Posterior vena cava (tissue), 2 donors: ENCODE measurements at places on chromosomes 13 and 19. TPM values are rescaled to one million over a fixed set of nuclear protein-coding genes. Genes with fewer than 3 reads are reported as not detected.

- DNase-seq = no peak
Measured at GRCh38 chr13:49271264-49271663, 23.5 kb downstream of the CDADC1 start.

DNA sequence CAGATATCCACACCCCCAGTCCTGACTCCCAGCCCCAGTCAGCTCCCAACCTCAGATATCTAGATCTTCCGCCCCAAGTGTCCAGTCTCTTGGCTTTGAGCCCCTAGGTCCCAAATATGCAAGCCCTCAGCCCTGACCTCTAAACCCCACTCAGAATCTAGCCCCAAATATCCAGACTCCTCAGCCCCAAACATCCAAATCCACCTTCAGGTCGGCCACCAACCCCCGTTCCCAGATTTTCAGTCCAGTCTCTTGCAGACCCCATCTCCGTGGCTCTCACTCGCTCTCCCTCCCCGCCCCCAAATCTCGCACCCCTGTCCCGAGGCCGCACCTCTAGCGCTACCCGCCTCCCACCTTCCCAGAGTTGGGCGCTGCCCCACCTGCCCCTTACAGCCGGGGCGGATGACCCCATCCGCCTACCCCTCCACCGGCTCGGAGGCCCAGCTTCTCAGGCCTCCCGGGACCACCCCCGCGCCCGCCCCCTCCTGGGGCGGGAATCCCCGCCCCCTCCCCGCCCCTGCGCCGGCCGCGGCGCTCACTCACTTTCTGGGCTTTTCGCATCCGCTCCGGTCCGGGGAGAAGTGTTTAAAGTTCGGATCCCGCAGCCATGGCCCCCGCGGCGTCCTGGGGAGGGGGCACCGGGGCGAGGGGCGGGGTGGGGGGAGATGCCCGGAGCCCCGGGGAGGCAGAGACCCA is 604 bp downstream of the ERFL start:
- no peak for DNase-seq

DNA sequence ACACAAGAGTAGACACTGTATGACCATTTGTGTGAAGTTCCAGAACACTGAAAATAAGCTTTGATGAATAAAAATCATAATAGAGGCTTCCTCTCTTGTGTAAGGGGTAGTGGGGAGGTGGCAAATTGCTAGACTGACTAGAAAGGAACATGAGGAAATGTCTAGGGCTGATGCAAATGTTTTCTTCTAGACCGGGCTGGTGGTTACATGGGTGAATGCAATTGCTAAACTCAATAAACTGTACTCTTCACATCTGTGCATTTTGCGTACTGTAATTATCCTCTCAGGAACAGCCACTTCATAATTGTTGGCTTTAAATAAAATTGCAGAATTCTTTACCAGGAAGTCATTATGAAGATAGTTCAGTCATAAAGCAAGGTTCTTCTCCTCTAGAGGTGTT is 5.2 kb upstream of the KBTBD7 start:
- no peak for DNase-seq

GRCh38 chr13:36819739-36820090 is 693 bp downstream of the RFXAP start:
- DNase-seq = peak; percentile 80

DNA sequence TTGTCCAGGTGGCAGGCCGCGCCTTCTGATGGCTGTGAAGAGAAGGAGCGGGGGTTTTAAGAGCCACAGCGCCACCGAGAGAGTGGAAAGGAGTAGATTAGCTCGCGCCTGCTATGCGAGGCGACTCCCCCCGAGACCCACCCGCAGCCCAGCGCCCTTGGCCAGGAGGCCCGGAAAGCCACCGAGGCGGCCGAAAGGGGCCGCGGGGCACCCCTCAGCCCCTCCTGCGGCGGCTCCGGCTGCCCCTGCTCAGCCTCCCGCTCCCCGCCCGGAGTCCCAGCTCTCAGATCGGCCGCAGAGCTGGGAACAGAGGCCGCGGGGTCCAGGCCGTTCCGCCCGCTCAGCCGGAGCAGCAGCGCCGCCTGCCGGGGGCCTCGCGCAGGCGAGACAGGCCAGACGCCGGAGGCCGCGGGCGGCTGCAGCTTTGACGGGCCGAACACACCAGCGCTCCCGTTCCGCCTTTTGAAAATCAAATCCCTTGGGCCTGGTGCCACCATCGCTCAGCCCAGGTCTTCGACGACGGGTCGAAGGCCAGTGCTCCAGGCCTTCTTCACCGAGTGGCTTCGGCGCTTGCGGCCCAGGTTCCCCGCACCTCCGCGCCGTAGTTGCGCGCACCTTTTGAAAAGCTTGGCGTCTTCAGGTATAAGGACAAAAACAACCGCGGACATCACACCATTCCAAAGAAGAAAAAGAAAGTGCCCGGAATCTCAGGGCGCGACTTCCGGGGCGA is 15.3 kb downstream of the CDX2 start:
- DNase-seq = peak; percentile 91

DNA sequence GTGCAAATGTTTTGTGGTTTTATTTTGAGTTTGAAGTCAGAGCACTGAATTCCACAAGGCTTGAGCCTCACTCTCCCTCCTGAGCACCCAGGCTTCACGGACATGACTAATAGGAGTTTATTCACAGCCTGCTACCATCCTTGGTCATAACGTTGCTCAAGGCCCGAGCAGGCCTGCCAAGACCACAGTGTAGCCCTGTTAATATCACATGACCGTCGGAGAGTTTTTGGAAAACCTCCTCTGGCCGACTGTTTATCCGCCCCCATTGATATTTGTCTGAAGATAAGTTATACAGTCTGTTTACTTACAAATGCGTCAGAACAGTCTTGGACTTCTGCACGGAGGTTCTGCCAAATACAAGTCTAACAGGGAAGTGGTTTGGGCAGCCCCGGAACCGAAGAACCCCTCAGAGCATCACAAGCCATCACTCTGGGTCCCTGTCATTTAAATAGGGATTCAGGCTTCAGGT is 89.9 kb downstream of the COL4A2 start:
- DNase-seq = peak; percentile 97

- no peak for DNase-seq
Measured at GRCh38 chr19:49567861-49568441, 12.4 kb downstream of the NOSIP start.

DNA sequence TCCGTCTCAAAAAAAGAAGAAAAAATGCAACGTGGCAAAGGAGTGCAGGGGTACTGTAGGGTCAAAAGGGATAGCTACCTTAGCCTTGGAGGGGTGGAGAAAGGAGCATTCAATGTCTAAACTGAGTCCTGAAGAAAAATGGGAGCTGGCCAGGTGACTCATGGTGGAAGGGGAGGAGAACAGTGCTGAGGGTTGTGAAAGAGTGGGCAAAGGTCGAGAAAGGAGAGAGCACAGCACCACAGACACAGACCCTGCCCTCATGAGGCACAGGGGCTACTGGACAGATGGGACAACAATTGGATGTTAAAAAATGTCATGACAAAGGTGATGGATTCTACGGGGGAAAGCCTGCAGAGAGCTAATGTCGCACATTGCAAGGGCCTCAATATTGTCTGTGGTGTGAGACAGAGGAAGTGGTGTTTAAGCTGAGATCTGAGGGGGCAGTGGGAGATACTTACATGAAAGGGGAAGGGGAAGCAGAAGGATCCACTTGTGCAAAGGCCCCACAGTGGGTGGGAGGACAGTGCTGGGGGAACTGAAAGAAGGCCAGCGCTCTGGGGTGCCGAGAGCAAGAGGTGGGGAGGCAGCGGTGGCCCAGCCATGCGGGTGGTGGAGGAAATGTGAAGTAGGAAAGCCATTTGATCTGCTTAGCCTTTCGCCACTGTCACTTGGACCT is 42.9 kb upstream of the URAD start:
- no peak for DNase-seq

DNA sequence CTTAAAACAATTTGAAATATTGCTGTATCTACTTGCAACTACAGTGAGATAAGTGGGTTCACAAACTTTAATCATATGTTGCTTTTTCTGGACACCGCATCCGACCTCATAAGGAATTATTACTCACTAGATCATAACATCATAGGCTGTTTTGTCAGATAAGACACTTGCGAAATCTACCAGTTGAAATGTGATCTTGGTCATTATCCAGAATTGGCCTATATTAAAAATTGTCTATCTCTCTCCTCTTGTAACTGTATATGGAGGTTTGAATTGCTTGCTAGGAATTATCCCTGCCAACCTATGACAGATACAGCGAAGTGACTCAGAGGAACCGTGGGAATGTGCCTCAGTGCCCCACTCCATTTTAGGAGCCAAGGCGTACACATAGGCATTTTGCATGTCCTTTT is 117.0 kb upstream of the POSTN start:
- no peak for DNase-seq

GRCh38 chr19:13410946-13411345 is 95.3 kb downstream of the CACNA1A start:
- DNase-seq = no peak

- peak; percentile 77 for DNase-seq
Measured at GRCh38 chr19:54418030-54418929, 3.0 kb downstream of the TTYH1 start.

DNA sequence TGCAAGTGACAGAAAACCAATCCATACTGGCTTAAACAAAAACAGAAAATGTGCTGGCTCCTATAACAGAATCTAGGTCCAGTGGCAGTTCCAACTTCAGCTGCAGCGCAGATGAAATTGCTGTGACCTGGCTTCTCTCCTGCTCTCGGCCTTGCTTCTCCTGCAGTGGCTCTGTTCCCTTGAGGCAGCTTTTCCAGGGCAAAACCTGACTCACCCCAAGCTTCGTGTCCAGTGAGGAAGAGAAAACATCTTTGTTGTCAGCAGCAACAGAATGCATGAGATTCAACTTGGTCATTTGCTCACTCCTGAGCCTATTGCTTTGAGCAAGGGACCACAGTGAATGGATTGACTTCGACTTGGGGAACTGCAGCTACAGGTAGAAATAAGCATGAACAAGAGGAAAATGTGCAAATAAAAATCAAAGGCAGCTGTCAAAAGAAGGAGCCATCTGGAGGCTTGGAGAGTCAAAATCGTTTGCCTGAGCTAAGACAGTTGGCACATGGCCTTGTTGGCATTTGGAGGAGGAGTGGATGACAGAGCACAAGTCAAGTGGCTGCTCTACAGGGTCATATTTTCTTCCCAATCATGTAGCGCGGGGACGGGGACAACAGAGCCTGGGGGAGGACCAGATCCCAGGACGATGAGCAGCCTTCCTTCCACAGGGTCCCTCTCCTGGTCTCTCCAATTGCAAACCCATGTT is 523.4 kb downstream of the FGF9 start:
- no peak for DNase-seq

- no peak for DNase-seq
Measured at GRCh38 chr13:100196375-100196774, 107.5 kb downstream of the PCCA start.

- DNase-seq = no peak
Measured at GRCh38 chr13:50153876-50154275, 138.6 kb downstream of the KCNRG start.

DNA sequence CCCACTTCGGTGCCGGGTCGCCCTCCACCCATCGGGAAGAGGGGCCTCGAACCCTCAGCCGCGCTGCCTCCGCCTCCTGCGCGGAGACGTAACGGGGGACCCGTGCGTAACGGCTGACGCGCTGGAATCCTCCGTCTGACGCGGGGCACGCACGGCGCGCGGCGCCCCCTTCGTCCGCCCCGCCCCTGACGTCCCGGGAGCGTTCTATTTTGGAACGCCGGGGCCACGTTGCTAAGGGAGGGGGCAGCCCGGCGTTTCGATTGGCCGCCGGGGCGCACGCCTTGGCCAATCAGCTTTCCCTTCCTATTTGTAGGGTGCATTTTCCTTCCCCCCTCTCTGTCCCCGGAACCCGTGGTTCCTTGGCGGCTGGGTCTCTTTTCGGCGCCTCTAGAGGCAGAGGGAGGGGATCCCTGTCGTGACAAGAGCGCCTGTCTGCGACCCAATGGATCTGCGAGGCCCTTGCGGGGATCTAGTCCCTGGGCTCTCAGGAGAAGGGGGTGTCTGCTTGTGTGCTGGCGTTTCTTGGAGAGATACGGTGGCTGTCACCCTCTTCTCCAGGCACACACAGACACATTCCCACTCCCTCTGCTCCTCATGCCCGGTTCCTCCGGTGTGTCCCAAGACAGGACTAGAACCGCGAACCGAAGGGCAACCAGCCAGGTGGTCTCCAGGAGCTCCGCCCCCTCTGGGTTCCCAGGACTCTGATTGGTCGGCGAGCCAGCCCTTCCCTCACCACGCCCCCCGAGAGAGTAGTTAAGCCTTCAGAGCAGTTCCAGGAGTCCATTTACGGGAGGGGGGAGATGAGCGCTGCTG is 1.5 kb downstream of the FOSB start:
- DNase-seq = peak; percentile 98

DNA sequence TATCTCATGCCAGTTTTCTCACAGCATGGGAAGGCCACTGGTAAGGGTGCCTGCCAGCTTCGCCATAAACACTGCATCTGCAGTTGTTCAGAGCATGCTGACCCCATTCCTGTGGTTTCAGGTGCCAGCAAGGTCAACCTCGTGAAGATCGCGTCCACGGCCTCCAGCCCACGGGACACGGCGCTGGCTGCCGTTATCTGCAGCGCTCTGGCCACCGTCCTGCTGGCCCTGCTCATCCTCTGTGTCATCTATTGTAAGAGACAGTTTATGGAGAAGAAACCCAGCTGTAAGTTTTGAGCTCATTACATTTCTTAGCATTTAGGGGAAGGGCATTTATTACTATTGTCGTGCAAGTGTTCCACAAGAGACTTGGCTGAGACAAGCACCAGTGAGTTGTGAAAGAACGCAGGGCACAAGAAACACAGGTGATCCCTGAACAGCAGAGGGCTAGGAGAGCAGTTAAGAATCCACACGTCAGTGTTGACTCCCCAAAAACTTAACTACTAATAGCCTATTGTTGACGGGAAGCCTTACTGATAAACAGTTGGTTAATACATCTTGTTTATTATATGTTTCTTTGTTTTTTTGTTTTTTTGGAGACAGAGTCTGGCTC is 88.8 kb downstream of the TNFRSF19 start:
- no peak for DNase-seq

- DNase-seq = no peak
Measured at GRCh38 chr13:89746554-89746953, 1600.9 kb upstream of the MIR17HG start.

DNA sequence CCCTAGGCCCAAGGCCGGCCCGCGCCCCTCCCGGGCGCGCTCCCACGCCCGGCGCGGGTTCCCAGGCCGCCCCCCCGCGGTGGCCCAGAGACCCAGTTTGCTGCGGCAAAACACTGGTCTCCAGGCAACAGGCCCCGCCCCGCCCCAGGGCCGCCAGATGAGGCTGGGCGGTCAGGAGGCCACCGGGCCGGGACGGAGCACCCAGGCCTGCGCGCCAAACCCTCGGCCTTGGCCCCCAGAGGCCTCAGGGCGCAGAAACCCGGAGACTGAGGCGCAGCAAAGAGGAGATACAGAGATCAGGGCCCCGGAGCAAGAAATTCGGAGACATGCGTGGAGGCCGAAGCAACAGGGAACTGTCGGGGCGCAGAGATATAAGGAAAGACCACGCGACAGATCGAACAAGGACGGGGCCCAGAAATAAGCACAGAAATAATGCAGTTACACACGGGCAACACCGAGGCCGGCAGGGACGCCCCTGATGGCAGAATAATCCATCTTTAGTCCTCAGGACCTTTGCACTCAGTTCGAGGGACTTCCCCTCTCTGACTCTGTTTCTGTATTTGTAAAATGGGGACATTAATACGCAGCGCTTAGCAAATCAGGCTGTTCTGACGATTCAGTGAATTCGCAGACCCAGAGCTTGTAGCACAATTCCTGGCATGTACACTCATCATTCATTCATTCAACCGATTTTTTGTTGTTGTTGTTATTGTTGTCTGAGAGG is 20.8 kb upstream of the ERCC1 start:
- DNase-seq = peak; percentile 98

BRD4 gene
- total RNA-seq = 89.6 TPM

NANOS3 gene
- not detected for total RNA-seq

TMC4 gene
- total RNA-seq = 1.1 TPM

ZIC2 gene
- total RNA-seq = 0.10 TPM

TRPM4 gene
- 20.5 TPM for total RNA-seq

ZNF578 gene
- 3.7 TPM for total RNA-seq

SERPINE3 gene
- not detected for total RNA-seq

C1QTNF9B gene
- not detected for total RNA-seq

ARID3A gene
- total RNA-seq = 6.3 TPM
